ENCODE measurements at places on chromosomes 6 and 20.
A peak's percentile ranks its signal among the peaks of the same experiment; 100 is the strongest.

DNA sequence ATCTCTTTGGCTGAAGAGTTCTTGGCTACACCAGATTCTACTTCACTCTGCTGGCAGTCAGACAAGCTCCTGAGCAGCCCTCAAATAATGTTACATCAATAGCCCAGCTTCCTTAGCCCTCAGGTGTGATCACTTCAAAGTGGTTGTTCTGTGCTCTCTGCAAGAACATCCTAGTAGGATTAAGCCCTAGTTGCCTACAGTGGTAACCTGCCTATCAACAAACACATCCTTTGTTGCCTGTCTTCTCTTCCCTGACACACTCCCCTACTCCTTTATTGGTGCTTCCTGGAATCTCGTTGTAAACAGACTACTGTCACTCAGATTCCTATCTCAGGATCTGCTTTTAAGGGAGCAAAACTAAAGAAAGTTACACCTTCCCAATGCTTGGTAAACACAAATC lies 45.1 kb upstream of the TASP1 start:
- no peak for DNase-seq
- H3K4me1 ChIP-seq, result no peaks in the 10 kb centered on the region
- no peak overlapping the region for H3K27ac ChIP-seq
- H3K36me3 ChIP-seq, result no peaks in the 10 kb centered on the region
- no peak overlapping the region for H3K4me3 ChIP-seq

GRCh38 chr6:20946890-20947289 lies 412.6 kb downstream of the CDKAL1 start:
- no peak for DNase-seq
- H3K4me3 ChIP-seq, result no peak overlapping the region
- H3K4me1 ChIP-seq, result no peaks in the 10 kb centered on the region
- no peaks in the 10 kb centered on the region for H3K27me3 ChIP-seq
- H3K27ac ChIP-seq, result no peak overlapping the region
- H3K36me3 ChIP-seq, result no peaks in the 10 kb centered on the region

- H3K36me3 ChIP-seq, result no peaks in the 10 kb centered on the region
- DNase-seq, result no peak
- H3K4me3 ChIP-seq, result no peak overlapping the region
These were observed 280.9 kb downstream of the QKI start for GRCh38 chr6:163695414-163695864.

DNA sequence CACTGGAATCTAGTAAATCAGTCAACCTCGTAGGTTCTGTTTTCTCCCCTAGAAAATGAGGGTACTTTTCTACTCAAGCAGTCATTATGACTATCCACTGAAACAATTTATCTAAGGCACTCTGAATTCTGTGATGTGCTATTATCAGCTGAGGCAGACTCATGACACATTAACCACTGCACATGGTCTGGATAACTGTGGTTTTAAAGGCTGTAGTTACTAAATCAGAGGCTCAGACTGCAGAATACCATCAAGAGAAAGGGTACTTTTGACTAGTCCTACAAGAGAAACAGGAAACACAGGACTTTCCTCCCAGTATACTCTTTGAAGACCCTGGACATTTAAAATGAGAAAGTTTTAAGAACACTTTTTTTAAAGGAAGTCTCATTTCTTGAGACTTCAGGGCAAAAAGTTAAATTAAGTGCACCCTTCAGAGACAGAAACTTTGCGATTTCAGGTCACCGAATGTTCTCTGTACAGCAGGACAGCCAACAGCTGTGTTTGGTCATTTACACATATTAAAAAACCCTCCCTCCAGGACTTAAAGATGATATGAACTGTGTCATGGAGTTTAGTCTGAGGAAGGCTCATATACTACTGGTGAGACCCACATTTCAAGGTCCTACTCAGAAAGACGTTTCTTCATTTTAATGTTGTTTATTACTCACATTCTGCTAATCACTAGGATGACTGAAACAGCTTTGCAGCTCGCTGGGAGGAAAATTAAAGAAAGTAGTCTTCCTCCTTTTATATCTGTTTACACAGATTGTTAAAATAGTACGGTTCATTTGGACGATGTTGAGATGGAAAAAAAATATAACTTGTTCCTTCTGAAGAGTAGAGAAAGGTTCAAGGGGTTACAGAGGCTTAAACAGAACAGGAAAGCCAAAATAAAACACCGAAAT lies 19.9 kb downstream of the ATXN1 start:
- H3K4me1 ChIP-seq, result peaks cover 37% of the 10 kb centered on the region
- peak overlapping the region; percentile 76 for H3K27ac ChIP-seq
- peak; percentile 99 for DNase-seq
- peak overlapping the region; percentile 11 for H3K4me3 ChIP-seq

DNA sequence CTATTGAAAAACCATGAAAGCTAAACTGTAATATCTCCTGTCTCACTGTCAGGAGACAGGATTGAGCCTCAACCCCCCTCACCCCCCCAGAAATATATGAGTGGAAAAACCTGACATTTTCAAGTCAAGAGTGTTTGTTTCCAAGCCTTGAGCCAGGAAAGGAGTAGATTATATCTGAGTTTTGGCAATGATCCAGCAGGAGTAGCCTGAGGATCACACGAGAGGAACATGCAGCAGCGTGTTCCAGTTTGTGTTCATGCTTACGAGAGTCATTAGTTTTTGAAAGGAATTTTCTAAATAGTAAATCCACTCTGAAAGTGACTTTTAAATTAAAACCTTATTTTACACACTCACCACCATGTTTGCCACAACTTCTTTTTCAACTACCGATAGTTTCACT lies 15.8 kb downstream of the IL22RA2 start:
- H3K27me3 ChIP-seq, result no peaks in the 10 kb centered on the region
- no peaks in the 10 kb centered on the region for H3K36me3 ChIP-seq
- no peak overlapping the region for H3K4me3 ChIP-seq
- no peak for DNase-seq
- H3K27ac ChIP-seq, result no peak overlapping the region

- H3K27ac ChIP-seq, result no peak overlapping the region
- H3K27me3 ChIP-seq, result peaks cover 40% of the 10 kb centered on the region
- H3K4me3 ChIP-seq, result no peak overlapping the region
- no peaks in the 10 kb centered on the region for H3K4me1 ChIP-seq
- no peaks in the 10 kb centered on the region for H3K36me3 ChIP-seq
These were observed 113.1 kb downstream of the TRIM27 start for GRCh38 chr6:28810659-28811053.

- H3K4me1 ChIP-seq, result peaks cover 13% of the 10 kb centered on the region
- DNase-seq, result peak; percentile 93
- peak overlapping the region; percentile 98 for H3K27ac ChIP-seq
- H3K27me3 ChIP-seq, result no peaks in the 10 kb centered on the region
These were observed 2.2 kb upstream of the ID1 start for GRCh38 chr20:31602779-31603441.

DNA sequence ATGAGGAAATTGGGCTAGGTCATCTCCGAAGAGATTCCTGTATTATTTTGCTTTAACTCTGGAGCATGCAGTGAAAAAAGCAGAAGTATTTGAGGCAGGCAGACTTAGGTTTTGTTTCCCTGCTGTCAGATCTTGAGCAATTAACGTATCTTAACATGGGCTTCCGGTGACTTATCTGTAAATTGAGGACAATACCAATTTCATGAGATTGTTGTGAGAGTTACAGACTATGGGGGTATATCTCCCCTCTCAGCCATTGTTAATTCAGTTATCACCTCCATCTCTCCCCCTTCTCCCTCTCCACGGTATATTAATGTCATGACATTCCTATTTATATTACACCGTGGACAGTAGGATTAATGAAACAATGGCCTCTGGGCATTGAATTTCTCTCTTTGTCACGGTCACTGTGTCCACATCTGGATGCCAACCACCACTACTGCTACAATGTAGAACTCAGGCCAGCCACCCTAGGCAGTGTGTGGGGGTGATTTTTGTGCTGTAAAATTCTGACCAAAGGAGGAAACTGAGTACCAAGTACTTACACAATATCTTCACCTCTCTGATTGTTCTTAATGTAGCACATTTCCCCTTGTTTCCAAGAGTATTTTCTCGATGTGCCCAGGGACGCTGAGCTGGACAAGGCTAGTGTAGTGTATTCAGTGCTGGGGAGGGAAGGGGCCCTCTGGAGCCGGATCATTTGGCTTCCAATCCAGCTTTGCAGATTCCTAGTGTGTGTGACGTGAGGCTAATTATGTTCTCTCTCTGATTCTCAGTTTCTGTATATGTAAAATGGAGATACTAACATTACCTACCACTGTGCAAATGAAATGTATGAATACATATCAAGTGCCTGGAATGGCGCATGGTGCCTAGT lies 77.2 kb downstream of the GCNT2 start:
- no peaks in the 10 kb centered on the region for H3K36me3 ChIP-seq
- no peak overlapping the region for H3K4me3 ChIP-seq
- no peak for DNase-seq
- H3K4me1 ChIP-seq, result no peaks in the 10 kb centered on the region

DNA sequence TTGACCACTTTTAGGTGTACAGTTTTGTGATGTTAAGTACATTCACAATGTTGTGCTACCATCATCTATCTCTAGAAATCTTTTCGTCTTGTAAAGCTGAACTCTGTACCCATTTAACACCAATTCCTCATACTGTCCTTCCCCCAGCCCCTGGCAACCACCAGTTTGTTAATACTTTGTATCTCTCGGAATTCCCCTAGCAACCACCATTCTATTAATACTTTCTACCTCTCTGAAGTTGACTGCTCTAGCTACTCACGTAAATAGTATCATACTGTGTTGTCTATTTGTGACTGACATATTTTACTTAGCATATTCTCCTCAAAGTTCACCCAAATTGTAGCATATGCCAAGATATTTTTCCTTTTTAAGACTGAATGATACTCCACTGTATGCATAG lies 82.3 kb upstream of the CLDN20 start:
- no peak overlapping the region for H3K27ac ChIP-seq
- DNase-seq, result no peak
- no peaks in the 10 kb centered on the region for H3K36me3 ChIP-seq
- H3K27me3 ChIP-seq, result no peaks in the 10 kb centered on the region

DNA sequence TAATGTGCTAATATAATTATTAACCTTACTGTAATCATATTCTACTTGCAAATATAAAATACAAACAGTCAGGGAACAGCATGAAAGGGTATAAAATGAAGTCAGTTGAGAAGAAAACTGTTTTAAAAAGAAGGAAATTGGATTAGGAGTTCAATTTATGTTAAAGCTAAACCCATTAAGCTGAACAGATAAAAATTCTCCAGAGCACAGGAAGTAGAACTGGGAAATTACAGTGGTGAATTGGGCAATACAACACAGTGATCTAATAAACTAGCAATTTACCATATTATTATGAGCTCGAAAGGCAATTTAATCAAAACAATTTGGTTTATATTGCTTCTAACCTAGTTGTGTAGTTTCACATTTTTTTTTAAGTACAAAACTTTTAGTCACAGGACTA lies 407.4 kb upstream of the RGS17 start:
- no peaks in the 10 kb centered on the region for H3K27me3 ChIP-seq
- no peak overlapping the region for H3K4me3 ChIP-seq
- H3K36me3 ChIP-seq, result no peaks in the 10 kb centered on the region
- no peaks in the 10 kb centered on the region for H3K4me1 ChIP-seq

GRCh38 chr6:151441390-151442166 lies 10.3 kb downstream of the RMND1 start:
- no peak overlapping the region for H3K4me3 ChIP-seq
- H3K27ac ChIP-seq, result no peak overlapping the region
- DNase-seq, result no peak
- peaks cover 8% of the 10 kb centered on the region for H3K4me1 ChIP-seq
- H3K36me3 ChIP-seq, result no peaks in the 10 kb centered on the region

DNA sequence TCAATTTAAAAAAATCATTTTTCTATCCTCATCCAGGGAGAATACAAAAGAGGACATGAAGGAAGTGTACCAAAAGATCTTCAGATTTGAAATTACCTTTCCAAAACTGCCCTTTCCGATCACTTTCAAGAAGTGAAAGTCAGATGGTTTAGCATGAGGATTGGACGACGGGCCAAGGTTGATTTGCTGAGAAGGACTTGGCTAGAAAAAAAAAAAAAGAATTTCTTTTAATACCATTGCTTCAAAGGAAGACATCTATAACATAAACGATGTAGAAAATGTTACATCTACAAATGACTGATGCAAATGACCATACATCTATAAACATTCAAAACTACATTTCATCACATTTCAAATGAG lies 120.9 kb upstream of the SLC2A12 start:
- peaks cover 19% of the 10 kb centered on the region for H3K36me3 ChIP-seq
- peak overlapping the region; percentile 90 for H3K27ac ChIP-seq
- DNase-seq, result no peak
- no peaks in the 10 kb centered on the region for H3K27me3 ChIP-seq
- H3K4me3 ChIP-seq, result peak overlapping the region; percentile 99
- peaks cover 11% of the 10 kb centered on the region for H3K4me1 ChIP-seq

DNA sequence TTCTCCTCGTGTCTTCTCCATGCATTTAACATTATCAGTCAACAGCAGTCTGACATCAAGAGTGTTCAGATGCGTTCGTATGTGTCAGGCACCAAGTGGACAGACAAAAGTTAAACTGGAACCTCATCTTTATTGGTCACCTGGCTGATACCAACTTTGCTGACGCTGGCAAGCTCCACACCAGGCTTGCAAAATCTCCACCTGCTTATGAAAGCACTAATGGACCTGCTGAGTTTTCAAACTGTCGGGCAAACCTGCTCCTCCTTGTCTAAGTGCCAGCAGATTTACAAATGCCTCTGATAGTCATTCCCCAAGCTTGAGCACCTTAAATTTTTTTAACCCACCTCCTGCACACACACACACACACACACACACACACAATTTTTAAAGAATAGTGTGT lies 27.9 kb upstream of the DSP start:
- H3K27ac ChIP-seq, result no peak overlapping the region
- no peaks in the 10 kb centered on the region for H3K27me3 ChIP-seq
- H3K36me3 ChIP-seq, result no peaks in the 10 kb centered on the region
- no peaks in the 10 kb centered on the region for H3K4me1 ChIP-seq
- H3K4me3 ChIP-seq, result no peak overlapping the region

Data from fibroblast of lung (primary cell).